ENCODE measurements at places on chromosomes 16 and 17.

DNA sequence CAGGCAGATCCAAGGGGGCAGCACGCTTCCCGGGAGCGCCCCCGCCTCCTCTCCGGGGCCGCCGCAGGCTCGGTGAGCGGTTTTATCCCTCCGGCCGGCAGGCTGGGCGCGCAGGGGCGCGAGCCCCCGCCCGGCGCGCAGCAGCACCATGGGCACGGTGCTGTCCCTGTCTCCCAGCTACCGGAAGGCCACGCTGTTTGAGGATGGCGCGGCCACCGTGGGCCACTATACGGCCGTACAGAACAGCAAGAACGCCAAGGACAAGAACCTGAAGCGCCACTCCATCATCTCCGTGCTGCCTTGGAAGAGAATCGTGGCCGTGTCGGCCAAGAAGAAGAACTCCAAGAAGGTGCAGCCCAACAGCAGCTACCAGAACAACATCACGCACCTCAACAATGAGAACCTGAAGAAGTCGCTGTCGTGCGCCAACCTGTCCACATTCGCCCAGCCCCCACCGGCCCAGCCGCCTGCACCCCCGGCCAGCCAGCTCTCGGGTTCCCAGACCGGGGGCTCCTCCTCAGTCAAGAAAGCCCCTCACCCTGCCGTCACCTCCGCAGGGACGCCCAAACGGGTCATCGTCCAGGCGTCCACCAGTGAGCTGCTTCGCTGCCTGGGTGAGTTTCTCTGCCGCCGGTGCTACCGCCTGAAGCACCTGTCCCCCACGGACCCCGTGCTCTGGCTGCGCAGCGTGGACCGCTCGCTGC lies 832 bp downstream of the CDK5R1 start:
- DNase-seq: no peak

DNA sequence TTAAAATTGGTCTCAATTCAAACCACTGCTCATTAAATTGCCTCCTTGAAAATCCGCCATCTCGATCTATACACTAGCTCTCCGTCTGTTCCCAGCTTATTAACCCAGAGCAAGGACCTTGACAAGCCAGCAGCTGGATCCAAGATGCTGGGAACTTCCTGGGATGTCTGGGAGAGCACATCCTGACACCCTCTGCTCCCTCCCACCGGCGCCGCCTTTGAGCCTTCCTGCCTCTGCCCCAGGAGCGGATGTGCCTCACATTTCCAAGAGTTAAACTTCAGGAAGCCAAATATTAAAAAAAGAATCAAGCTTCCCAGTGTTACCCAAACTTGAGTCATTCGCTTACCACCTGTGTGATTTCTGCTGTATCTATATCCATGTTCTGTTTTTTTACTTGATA lies 107.9 kb downstream of the HAPSTR1 start:
- no peak for DNase-seq

DNA sequence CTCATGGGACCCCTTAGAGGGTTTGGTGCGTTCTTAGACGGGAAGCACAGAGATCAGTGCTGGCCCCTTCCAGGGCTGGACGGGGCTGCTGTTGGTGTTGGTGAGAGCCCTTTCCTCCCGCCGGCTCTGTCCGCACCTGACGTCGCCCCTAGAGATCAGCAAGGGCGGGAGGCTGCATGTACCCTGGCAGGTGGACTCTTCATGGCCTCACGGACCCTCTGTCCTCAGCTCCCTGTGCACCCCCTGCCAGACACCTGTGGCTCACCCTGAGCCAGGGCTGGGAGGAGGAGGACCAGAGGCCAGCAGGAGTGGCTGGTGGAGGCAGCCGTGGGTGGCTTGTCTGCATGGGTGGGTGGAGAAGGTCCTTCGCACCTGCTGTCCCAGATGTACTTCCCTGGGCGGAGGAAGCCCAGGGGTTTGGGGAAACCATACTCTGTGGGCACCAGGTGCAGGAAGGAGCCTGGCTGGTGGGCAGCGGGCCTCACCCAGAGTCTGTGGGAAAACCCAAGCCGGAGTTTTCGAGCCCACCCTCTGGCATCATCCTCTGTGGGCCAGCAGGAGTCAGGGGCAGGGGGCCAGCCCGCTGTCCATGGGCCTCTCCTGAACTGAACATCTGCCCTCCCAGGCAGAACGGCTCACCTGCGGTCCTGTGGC lies 348.6 kb downstream of the SEC14L1 start:
- no peak for DNase-seq

DNA sequence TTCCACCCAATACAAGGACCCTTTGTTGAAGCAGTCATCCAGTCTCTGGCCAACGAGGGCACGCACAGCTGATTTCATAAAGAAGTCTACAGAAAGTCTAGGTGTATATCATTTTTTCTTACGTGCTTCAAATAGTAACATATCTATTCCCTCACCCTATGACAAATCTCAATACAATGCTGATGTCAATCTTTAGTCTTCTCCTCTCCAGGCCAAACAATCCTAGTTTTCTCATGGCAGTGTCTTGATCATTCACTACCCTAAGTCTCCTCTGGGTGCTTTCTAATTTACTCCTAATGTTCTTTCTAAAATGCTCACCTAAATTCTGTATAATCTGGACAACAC lies 92.6 kb downstream of the CACNG1 start:
- no peak for DNase-seq

DNA sequence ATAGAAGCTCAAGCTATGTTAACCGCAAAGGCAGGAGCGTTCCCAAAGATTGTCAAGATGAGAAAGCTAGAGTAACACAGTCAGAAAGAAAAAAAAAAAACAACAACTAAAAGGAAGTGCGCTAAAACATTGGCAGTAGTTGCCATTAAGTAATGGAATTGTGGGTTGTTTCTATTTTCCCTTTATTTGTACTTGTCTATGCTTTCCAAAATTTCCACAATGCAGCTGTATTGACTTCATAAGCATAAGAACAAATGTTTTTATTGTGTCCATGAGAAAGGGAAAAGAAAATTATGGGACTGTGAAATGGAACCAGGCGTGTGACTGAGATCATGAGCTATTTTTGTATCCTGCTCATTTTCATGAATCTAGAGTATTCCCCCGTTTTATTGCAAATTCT lies 153.4 kb downstream of the TMEM114 start:
- DNase-seq: no peak

DNA sequence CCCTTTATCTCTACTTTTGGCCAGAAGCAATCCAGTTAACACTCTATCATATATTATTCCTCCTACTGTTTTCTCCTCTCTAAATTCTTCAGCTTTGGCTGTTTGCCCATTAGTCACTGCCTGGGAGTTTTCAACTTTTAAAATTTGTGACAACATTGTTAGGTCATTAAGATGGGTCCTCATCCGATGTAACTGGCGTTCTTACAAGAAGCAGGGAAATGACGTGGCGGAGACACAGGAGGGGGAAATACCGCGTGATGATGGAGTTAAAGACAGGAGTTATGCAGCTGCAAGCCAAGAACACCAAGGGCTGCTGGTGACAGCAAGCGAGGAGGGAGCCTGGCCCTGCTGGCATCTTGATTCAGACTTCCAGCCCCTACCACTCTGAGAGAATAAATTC lies 34.8 kb upstream of the CPHXL start:
- DNase-seq: no peak

- DNase-seq: no peak
Measured at GRCh38 chr17:60082946-60083471, 4.3 kb upstream of the HEATR6 start.
